ENCODE measurements at places on chromosomes 3 and 15.

DNA sequence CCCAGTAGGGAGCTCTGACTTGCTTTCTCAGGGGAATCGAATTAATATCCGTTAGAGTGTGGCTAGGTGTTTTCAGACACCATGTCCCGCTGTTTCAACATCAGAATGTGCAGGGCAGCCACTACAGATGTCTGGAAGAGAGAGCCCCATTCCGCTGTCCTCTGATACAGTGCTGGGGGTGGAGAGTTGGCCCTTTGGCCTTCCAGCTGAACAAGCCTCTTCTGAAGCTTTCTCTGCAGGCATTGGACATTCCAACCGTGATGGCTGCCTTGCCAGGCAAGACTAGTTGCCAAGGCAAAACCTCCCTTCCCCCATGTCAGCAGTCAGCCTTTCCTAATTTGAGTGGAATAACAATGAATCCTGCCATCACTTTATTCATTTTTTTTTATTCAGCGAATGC lies 1.5 kb downstream of the FAH start:
- no peak for DNase-seq

GRCh38 chr15:55005679-55006078 lies 191.1 kb downstream of the RSL24D1 start:
- DNase-seq = no peak

DNA sequence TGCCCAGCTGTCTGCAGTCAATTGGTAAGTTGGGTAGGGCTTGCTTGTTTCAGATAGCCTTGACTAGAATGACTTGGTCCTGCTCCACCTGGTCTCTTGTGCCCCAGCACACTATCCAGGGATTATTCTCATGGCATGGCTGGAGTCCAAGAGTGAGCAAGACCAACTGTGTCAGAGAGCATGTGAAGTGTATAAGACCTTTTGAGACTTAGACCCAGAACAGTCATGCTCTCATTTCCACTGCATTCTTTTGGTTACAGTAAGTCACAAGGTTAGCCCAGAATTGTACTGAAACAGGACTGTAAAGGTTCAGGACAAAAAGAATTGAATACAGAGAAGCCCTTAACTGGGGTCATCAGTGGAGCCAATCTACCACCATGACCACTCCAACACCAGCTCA lies 650.8 kb upstream of the ADAMTS9 start:
- no peak for DNase-seq

- peak; percentile 95 for DNase-seq
Measured at GRCh38 chr3:10192953-10193691, 28.4 kb downstream of the IRAK2 start.

GRCh38 chr3:130383424-130383823 lies 38.0 kb downstream of the COL6A5 start:
- DNase-seq = no peak
